Dermis blood vessel endothelial cell (primary cell): ENCODE measurements at places on chromosomes 11 and 22. TPM values are rescaled to one million over a fixed set of nuclear protein-coding genes. Genes with fewer than 3 reads are reported as not detected.

DNA sequence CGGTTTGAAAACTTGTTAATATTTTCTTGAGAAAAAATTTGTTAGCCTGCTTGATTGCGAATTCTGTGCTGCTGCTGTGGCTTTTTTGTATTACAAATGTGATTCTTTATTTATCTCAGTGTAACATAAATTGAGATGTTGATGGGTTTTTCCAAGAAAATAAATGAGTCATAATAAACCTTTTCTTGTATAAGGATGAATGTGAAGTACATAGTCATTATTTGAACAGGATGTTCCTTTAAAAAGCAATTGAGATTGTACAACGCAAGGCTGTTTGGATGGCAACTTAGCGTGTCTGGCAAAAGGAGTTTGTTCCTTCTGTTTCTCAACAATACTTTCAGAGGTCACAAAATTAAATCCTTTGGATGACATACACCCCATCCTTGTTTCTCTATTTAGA lies 24.6 kb upstream of the CARD18 start:
- no peak for DNase-seq

DNA sequence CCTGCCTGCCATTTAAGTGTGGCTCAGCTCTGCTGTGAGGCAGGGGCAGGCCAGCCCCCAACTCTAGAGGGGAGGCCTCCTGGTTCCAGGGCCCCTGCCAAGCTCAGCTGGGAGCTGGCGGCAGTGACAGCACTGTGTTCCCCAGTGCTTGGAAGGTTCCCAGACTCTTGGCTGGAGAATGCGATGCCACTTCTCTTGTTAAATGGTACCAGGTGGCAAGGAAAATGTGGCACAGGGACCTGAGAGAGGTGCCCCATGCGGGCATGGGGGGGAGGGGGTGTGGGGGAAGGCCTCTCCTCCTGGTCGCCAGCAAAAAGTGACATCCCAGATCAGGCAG lies 8.4 kb upstream of the TNFRSF13C start:
- no peak for DNase-seq

Gene KRTAP5-8
- not detected in 2 replicates for total RNA-seq

- no peak for DNase-seq
Measured at GRCh38 chr11:77088236-77089003, 14.2 kb upstream of the OMP start.

Gene IL17REL
- 0.05 and 0.17 TPM in 2 replicates for total RNA-seq

DNA sequence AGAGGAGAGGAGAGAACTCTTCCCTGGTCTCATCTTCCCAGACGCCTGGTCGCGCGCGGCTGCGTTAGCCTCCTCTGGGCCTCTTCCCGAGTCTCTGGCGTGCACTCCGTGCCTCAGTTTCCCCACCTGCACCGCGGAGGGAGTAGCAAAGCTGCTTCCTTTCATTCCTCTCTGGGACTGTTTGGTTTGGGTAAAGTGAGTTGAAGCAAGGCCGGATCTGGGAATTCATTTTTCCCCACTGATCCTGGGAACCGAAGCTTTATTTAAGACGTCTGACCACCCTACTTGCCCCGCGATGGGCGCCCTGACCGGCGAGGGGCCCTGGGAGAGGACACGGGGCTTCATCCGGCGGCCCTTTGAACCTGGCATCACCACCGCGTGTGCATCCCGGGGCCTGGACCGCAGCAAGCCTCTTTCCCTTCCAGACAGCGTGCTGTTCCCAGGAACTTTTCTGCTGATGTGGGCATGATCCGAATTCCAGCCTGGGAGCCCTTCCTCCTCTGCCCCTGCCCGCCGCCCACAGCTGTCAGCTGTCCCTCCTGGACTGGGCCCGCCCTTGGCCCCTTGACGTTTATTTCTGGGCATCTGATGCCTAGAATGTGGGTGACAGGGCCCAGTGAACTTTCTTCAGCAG lies 758 bp downstream of the LDLRAD3 start:
- DNase-seq, result peak; percentile 31

Gene AIFM3
- 0.05 and 0.17 TPM in 2 replicates for total RNA-seq

DNA sequence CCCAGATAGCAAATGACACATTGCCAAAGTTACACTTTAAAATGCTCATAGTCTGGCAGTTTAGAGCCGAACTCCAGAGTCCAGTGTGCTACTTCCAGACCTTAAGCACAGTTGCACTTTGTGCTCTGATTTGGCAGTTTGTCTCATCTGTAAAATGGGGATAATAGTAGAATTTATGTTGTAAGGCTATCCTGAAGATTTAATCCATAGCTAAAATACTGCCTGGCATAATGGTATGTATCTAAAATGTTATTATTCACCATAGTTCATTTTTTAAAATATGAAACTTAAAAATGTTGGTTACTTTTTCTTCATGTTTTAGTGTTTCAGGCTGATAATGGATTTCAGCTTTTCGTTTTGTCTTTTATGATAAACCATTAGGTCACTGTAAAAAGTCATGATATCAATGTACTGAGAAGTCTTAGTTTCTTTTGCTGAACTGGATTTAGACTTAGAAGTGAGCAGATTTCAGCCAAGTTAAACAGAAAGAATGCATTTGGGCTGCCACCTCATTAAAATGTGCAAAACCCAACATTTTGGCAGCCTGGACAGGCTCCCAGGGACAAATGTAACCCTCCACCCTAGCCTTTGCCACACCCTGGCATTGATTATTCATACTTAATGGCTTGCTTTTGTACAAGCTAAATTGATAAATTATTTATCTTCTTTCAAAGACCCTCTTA lies 933 bp downstream of the OLFML1 start:
- DNase-seq, result no peak

DNA sequence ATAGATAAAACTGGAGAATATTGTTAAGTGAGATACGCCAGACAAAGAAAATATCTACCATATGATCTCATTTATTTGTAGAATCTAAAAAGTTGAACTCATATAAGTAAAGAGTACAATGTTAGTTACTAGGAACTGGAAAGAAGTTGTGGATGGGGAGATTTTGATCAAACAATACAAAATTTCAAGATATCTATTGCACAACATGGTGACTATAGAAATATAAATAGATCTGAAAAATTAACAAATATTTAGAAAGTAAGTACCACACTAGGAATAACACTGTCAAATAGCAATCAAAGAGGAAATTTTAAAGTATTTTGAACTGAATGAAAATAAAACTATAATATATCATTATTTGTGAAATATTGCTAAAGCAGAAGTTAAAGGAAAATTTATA lies 437.2 kb downstream of the AASDHPPT start:
- DNase-seq, result no peak

GRCh38 chr11:47617417-47617809 lies 23.2 kb upstream of the C1QTNF4 start:
- peak; percentile 17 for DNase-seq

DNA sequence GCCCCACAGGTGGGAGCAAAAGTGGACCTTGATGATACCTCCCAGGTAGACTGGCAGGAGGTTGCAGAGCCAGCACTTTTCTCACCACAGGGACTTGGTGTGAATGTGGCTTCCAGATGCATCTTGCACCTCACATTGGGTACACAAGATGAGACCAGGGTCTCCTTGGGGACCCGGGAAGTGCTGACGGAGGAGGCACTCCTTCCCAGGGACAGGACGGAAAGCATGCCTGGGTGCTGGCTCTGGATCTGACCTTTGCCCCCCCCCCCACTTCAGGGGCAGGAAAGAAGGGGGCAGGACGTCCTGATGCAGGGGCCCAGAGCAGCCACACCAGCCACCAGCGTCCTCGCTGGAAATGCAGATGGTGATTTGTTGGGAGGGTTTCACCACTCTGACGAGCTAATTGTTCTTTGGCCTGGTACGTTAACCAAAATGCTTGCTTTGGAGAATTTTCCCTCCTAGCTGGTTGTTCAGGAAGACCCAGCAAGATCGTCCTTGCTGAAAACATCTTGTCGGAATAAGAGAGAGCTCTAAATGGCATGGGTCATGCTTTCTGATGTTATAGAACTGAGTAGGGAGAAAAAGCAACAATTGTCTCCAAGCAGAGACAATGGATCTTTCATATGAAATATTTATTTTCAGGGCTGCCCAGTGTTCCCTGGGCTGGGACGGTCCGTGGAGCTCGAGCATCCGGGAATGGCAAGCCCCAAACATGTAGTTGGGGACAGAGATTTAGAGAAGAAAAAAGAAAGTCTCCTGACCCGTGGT lies 74.4 kb upstream of the PPARA start:
- DNase-seq, result peak; percentile 32

Gene CRYBA4
- total RNA-seq, result not detected in 2 replicates

DNA sequence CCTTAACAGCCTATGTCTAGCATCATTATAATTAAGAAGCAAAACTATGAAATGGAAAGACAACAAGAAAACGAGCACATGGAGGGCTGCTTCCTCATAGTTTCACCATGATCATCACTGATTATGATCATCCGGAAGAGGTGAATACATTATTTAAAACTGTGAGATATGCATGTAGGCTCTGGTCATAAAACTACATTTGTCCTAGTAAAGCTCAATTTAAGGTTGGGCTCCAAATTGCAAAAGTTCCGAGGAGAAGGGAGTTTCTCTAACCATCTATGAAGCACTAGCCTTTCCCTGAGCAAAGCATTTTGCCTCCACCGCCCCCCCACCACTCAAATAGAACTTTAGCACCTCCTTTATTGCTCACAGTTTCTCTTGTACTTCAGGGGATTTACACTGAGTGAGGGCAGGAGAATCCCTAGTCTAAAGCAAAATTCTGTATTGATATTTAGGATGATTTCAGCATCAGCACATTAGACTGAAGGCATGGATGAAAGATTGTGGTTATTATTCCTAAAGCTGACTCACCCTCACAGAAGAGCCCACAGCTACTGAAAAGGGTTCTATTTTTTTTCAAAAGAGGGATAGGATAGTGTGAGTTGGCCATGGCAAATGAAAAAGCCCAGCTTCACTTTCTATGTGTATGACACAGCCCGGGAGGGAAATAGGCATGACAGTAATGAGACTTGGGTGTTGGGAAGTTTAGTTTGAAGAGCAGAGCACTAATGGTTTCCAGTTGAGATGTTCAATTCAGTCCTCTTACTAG lies 203.4 kb downstream of the CADM1 start:
- no peak for DNase-seq

Gene TRIM48
- total RNA-seq, result not detected in 2 replicates

DNA sequence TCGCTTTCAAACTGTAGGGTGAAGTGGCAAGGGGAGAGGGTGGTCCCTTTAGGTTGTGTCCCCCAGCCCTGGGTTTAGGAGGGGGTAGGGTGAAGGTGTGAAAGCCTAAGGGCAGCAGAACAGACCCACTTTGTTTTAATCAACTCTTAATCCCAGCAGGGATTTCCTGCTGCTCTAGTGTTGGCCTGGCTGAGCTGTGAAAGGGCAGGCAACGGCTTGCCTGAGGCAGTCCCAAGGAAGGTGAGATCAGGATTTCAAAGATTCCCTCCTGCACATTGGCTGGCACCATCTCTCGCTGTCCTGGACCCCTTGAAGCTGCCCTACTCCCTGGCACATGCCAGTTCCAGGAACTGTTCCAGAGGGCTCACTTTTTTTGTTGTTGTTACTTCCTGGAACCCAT lies 221.3 kb downstream of the INSC start:
- DNase-seq, result no peak

- no peak for DNase-seq
Measured at GRCh38 chr22:30833322-30833721, 135.3 kb downstream of the MORC2 start.

- DNase-seq, result no peak
Measured at GRCh38 chr22:27382947-27383346, 418.6 kb downstream of the MN1 start.

Gene EML3
- 40.2 and 42.1 TPM in 2 replicates for total RNA-seq

DNA sequence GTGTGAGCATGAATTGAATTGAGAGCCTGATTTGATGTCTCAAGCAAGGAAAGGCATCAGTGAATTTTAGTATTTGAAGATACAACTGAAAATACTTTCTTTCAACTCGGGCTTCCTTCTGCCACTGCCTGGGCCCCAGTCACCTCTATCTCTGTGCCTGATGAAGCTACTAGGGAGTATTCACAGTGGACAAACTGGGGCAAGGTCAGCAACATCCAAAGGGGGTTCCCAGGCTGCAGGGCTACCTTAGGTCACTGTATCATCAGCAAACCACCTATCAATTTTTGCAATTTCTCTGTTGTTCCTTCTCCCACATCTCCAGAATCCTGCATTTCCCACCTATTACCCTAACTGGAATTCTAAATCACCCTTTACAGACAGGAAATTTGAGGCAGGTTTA lies 10.2 kb downstream of the PRAME start:
- DNase-seq, result no peak

DNA sequence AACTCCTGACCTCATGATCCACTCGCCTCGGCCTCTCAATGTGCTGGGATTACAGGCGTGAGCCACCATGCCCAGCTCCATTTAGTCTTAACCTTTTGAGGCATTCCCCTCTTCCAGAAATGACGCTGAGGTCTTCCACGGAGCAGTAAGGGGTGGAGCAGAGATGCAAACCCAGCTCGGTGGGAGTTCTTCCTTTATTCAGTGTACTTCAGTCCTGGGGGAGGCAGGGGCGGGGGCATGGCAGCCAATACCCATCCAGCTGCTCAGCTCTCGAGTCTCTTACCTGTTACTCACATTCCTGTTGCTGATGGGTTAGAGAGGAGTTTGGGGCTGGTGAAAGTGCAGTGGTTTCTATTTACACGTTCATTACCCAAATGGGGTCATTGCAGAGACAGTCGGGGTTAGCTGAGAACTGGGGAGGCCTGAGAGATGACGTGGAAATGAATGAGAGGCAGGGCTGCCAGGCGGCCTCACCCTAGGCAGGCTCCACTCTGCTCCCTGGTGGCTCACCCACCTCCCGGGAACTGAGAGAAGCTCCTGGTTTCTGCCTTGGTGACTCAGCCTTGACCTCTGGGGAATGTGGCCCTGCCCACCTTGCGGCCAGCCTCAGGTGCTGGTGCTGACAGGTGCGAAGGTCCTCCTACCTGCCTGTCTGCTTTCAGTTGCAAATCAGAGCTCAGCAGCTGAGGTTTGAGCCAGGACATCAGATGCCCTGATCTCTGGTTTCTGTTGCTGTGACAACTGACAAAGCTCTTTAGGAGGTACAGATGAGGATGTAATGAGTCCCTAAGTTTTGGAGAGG lies 13.4 kb upstream of the ST14 start:
- peak; percentile 50 for DNase-seq

Gene OSBP
- total RNA-seq, result 41.5 and 68.4 TPM in 2 replicates

DNA sequence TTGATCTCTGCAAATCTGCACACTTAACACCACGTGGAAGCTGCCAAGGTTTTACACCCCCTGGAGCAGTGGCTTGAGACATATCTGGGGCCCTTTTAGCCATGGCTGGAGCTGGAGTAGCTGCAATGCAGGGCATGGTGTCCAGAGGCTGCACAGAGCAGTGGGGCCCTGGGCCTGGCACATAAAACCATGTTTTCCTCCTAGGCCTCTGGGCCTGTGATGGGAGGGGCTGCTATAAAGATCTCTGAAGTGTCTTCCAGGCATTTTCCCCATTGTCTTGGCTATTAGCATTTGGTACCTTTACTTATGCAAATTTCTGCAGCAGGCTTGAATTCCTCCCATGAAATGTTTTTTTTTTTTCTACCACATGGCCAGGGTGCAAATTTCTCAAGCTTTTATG lies 33.2 kb downstream of the CALCA start:
- no peak for DNase-seq

GRCh38 chr11:22466351-22466750 lies 128.2 kb downstream of the SLC17A6 start:
- no peak for DNase-seq

DNA sequence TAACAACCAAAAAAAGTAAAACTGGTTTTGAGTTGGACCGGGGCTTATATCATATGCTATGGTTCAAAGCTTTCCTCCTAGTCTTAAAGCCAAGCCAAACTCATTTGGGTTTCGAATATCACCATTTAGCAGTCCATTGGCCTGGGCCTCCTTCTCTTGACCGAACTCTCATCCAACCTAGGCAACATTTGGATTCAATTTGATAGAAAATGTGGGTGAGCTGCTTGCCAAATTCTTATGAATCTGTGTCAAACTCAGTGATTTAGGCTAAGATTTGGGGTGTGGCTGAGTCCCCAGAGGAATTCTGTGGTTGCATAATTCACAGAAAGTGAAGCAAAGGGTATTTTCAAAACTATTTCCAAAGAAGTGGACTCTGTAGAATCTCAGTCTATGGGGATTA lies 83.7 kb downstream of the BLID start:
- DNase-seq, result no peak

Gene RCOR2
- 0.09 and 0.17 TPM in 2 replicates for total RNA-seq
